ENCODE measurements at places on chromosomes 16 and 17. TPM values are rescaled to one million over a fixed set of nuclear protein-coding genes. Genes with fewer than 3 reads are reported as not detected.

DNA sequence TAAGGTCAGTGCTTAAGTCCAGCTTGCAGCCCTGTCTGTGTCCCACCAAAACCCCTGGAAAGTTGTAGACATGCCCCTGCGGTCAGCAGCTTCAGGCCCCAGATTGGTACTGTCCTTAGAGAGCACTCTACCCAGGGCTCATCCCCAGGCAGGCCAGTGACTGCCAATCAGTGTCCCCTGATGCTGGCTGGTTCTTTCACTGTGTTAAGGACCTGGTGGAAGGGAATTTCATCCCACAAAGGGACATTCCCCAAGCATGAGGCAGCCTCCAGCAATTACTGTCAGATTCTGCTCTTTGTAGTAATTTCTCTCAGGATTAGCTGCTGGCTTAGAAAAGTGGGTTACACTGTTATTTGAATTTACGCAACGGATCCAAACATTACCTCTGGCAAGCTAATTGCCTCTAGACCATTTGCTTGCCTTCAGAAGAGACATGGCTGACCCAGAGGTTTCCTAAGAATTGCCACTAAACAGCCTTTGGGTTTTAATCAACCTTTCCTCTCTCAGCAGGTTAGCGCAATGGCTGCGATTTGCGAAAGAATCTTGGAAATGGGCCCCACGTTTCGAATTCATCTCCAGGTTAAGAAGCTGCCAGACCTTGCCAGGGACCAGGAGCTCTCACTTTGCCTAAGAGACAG is 5.9 kb downstream of the IRX6 start:
- DNase-seq, result no peak

DNA sequence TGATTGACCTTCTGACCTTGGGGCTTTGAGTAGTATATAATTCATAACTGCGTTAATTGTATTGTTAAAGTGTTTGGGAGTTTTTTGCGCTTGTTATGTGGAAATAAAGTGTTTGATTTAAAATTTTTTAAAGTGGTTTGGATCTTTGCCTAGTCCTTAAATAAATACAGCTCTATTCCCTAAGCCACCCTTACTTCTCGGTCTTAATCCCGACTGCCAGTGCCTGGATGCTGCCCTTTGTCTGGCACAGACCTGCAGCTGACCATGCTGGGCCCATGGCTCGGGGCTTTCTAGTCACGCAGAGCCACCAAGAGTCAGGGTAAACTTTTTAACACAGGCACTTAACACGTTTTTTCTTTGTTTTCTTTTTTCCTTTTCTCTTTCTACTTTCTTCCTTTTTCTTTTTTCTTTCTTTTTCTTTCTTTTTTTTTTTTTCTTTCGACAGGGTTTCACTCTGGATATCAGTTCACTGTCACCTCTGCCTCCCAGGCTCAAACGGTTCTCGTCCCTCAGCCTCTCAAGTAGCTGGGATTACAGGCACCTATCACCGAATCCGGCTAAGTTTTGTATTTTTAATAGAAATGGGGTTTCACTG is 19.6 kb upstream of the SLC5A11 start:
- DNase-seq, result no peak

DNA sequence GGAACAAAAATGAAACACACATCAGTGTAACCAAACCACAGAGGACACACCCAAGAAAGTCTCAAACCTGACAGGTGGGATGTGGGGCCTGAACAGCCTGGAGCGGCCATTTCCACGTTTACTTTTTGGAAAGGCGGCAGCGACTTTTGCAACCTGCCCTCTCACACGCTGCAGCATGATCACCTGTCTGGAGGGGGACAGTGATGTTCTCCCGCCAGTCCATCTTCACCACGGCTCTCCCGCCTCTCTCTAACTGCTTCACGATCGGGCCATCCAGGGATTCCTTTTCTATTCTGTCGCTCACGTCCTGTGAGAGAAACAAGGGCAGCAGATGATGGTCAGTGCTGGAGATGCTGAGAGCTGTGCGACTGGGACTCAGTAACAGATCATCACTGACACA is 24.7 kb upstream of the ICAM2 start:
- DNase-seq, result no peak

GRCh38 chr17:27540318-27541101 is 84.3 kb downstream of the KSR1 start:
- DNase-seq, result peak; percentile 84

DNA sequence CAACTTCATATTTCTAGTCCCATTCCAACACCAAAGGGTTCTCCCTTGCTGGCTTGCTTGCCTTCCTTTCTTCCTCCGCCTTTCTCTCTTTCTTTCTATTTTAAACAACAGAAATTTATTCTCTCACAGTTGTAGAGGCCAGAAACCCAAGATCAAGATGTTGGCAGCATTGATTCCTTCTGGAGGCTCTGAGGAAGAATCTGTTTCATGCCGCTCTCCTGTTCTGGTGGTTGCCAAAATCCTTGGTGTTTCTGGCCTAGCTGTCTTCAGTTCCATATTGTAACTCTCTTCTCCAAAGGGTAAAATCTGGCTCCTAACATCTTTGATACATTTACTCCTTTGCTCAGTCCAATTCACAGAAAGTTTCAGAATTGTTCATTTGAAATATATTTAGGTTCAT is 3.0 kb upstream of the ANKRD40CL start:
- no peak for DNase-seq

GRCh38 chr17:58232707-58233156 is 5.7 kb upstream of the LPO start:
- no peak for DNase-seq

- peak; percentile 52 for DNase-seq
Measured at GRCh38 chr16:1794908-1795666, 1.6 kb upstream of the IGFALS start.

GRCh38 chr16:82136956-82137821 is 32.8 kb downstream of the MPHOSPH6 start:
- DNase-seq, result no peak

DNA sequence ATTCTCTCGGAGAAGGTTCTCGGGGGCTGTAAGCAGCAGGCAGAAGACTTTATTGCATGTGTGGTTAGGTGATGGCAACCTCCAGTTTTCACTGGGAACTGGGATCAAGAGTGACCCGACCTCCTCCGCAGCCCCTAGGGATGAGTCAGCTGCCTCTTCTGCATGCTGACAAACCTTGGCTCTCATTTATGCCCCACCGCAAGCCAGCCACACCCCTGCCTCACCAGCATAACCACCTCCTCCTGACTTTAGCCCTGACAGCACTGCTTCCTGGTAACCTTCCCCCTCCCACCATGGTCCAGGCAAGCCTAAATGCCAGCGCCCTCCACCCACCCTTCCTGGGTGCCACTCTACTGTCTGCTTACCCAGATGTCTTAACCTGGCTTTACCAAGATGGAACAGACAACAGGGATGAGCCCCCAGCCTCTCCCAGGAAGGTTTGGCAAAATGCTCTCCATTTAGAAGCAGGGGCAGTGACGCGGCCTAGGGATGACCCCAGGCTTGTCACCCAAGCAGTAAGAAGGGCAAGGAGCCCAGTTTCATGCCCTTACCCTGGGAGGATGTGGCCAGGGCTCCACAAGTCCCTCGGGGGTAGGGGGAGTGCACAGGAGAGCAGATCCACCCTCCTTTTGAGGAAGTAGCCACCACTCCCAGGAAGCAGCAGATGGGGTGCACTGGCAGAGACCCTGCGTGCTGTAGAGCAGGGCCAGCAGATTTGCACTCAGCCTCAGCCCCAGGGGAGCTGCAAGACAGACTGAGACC is 73.5 kb downstream of the GOSR1 start:
- DNase-seq, result peak; percentile 88

DNA sequence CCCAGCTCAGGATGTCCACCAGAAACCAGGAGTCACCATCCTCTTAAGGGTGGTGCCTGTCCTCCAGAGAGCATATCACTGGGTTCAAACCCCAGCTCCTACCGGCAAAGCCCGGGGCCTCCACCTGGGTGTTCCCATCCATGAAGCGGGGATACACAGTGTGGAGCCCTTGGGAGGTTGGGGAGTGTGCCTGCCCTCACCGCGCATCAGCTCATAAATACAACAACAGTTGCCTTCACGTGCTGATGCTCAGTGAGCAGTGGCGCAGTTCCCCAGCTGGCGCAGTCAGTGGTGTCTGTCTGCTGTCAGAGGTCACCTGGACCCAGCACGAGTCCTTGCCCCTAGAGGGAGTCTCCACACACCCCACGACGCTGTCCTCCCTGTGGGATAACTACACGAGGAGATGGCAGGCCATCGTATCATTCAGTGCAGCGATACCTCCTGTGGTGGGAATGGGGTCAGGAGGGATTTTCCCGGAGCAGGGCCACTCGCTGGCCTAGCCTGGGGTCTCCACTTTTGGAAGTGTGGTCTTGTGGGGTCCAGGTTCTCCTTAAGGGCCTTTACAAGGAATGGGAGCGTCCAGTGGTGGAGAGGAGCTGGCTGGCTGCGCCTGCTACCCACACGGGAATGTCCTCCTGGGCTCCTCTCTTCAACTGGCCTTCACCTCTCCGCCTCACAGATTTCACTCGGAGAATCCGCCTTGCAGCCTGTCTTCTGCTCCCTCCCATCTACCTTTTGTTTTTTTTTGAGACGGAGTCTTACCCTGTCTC is 2.3 kb upstream of the ELOB start:
- DNase-seq, result peak; percentile 69

DNA sequence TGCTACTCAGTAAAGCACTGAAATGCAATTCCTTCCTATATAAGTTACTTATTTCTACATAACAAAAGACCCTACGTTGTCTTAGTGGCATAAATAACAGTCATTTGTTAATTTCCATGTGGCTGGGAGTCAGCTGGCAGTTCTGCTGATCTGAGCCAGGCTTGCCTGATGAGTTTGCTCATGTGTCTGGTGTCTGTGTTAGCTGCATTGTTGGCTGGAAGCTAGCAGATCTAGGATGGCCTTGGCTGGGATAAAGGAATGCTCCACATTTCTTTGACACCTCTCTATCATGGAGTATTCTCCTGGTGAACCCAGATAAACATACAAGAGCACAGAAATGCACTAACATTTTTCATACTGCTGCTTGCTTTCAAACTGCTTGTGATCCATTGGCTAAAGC is 264.4 kb upstream of the MON1B start:
- no peak for DNase-seq

DNA sequence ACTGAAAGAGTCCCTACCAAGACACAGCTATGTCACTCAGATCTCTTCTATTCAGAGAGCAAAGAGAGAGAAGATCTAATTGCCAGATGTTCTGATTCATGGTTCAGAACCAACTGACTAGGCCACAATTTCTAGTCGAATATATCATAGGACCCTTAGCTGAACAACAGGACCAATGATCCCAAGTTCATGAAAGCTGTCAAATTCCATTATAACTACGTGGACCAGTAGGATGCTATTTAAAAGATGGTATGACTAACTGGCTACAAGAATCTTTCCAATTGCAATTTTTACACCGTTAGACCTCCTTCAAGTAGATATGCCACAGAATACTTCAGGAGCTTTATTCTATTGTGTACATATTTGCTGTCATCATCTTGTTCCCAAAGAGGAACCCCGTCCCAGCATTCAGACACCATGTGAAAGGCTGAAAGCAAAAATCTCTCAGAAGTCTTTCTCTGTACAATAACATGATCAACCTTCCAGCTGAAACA is 26.0 kb downstream of the DCUN1D3 start:
- no peak for DNase-seq

- DNase-seq, result no peak
Measured at GRCh38 chr16:53784291-53784690, 80.3 kb downstream of the FTO start.

- DNase-seq, result no peak
Measured at GRCh38 chr16:75042426-75043174, 43.8 kb downstream of the ZNRF1 start.

GRCh38 chr17:50961282-50962220 is 95.4 kb upstream of the TOB1 start:
- no peak for DNase-seq

- DNase-seq, result no peak
Measured at GRCh38 chr16:25264597-25264996, 7.0 kb upstream of the ZKSCAN2 start.

- no peak for DNase-seq
Measured at GRCh38 chr16:85704011-85704410, 15.3 kb upstream of the GINS2 start.

DNA sequence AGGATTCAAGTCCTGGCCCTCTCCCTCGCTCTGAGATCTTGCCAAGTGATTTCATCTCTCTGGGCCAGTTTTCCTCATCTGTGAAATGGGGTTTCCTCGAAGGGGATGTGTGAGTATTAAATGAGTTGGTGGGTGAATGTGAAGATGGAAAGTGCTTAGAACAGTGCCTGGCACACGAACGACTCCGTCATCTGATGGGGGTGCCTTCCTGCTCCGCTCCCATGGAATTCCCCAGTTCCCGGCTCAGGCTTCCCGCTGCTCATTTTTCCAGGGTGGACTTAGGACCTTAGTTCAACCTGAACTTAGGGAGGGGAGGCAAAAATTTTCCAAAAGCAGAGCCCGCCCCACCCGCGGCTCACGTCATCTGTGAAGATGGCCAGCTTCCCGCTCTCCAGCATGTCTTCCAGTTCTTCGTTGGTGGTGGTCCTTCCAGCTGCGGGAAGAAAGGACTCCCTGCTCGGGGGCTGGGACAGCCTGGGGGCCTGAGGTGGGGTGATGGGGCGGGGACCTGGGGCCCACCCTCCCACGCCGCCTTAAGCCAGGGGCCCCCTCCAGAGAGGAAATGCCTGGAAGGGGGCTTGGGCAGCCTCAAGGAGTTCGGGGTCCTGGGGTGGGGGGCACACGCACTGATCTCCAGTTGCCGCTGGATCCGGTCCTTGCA is 11.4 kb downstream of the HSD3B7 start:
- no peak for DNase-seq

DNA sequence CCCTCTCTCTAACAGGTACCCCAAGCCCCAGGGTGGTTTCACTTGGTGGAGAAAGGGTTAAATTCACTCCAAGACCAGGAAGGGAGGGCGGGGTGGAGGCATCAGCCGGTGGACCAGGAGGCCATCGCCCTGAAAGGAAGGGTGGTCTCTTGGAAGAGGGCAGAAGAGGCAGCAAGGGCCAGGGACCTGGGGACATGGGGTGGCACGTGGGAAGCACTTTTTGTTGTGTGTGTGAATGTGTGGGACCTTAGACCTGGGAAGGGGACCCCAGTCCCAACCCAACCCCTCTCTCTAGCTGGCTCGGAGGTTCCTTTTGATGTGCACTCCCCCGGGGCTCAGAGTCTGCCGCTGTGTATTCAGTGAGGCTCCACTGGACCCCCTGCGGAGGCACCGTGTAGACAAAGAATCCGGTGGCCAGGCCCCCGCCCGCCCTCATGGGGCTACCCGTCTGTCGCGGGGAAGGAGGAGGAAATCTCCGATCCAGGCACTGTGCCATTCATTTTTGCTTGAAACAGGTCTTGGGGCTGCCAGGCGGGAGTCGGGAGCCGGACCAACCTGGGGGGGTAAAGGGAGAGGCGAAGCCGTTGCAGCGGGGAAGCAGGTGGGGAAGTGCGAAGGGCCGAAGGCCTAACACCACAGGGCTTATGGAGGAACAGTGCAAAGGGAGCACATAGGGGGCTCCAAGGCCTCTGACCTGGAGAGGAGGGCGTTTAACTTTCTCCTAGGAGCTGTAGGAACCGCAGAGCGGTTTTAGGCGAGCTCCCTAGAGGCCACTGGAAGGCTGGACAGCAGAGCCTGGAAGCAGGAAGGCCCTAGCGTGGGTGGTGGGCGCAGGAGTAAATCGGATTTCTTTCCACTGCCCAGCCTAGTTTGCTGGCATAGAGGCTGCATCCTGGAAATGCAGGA is 3.2 kb upstream of the WNT3 start:
- DNase-seq, result no peak

Gene PLK1
- total RNA-seq, result 7.5 TPM

Gene TMEM114
- total RNA-seq, result not detected

Gene PRAC2
- not detected for total RNA-seq

Gene SEPTIN1
- total RNA-seq, result 72.4 TPM

Gene NPIPB13
- 2.7 TPM for total RNA-seq

Gene CLEC18A
- total RNA-seq, result 0.55 TPM

Data from spleen (tissue), 13 donors.